Right renal pelvis (tissue), 4 donors: ENCODE measurements at places on chromosomes 12 and 14. TPM values are rescaled to one million over a fixed set of nuclear protein-coding genes. Genes with fewer than 3 reads are reported as not detected.

GRCh38 chr14:86639146-86639545 is 1109.2 kb downstream of the FLRT2 start:
- no peak for DNase-seq

DNA sequence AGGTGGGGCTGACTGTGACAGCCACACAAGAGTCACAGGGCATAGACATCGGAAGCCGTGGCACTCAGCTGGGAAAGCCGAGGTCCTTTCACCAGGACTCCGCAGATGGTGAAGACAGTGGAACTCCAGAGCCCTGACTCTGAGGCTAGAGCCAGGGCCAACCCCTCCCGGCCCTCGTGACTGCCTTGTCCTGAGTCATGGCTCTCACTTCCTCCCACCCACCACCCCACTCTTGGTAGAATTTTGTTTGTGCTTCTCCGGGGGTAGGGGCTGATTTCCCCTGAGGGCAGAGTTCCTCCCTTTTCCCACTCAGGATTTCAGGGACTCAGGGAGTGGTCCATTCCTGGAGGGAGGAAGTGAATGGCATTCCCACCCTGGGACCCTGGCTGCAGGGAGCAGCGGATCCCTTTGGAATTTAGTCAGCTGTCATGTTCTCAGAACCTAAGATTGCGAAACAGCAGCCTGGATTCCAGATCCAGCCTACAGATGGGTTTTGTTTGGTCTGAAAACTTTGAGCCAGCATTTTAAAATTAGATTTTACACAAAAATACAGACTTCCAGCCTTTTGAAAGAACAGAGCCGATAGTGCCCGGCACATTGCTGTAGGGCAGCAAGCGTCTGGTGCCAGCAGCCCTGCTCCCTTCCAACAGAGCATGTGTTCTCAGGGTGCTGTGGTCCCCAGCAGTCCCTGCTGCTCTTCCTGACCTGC is 50.7 kb downstream of the TPCN1 start:
- no peak for DNase-seq

GRCh38 chr14:29955087-29955486 is 27.4 kb upstream of the PRKD1 start:
- DNase-seq = no peak

- no peak for DNase-seq
Measured at GRCh38 chr14:98203421-98203820, 1068.6 kb downstream of the BCL11B start.

- DNase-seq = no peak
Measured at GRCh38 chr14:54350203-54350602, 46.6 kb upstream of the CDKN3 start.

GRCh38 chr12:108709697-108710096 is 21.6 kb downstream of the CORO1C start:
- DNase-seq = no peak

- no peak for DNase-seq
Measured at GRCh38 chr14:105422695-105423487, 3.3 kb downstream of the MTA1 start.

DNA sequence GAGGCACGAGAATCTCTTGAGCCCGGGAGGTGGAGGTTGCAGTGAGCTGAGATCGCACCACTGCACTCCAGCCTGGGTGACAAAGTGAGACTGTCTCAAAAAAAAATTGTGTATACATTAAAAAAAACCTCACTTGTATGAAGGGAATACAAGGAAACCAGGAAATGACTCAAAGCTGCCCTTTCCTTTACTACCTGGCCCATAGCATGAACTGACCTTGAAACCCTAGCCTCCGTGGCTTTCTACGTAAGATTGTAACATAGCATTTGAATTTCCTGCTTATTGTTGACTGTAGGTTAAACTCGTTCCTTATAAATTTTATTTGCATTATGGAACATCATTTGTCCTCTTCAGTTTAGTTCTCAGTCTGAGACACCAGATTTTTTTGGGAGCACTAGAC is 9.1 kb upstream of the DDX47 start:
- no peak for DNase-seq

DNA sequence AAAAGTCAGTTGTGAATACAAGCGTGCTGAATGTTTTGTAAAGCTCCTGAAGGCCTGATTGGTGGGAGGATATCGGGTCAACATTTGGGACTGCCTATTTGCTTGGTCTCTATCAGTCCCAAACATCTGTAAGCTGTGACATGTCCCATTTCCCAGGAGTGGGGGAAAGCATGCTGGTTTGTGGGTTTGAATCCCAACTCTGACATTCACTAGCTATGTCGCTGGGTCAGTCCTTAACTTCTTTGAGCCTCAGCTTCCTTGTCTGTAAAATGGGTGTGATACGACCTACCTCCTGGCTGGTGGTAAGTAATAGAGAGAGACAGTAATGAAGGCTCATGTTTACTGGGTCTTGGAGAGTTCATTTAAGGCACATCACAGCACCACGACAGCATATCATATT is 136.7 kb downstream of the CHST11 start:
- DNase-seq = no peak

GRCh38 chr12:114447274-114447716 is 41.4 kb upstream of the TBX5 start:
- DNase-seq = no peak

GRCh38 chr12:132525833-132526455 is 36.0 kb downstream of the FBRSL1 start:
- no peak for DNase-seq

GRCh38 chr12:130945786-130946492 is 7.8 kb upstream of the ADGRD1 start:
- no peak for DNase-seq

- DNase-seq = no peak
Measured at GRCh38 chr12:51897181-51897580, 9.3 kb downstream of the ANKRD33 start.

DNA sequence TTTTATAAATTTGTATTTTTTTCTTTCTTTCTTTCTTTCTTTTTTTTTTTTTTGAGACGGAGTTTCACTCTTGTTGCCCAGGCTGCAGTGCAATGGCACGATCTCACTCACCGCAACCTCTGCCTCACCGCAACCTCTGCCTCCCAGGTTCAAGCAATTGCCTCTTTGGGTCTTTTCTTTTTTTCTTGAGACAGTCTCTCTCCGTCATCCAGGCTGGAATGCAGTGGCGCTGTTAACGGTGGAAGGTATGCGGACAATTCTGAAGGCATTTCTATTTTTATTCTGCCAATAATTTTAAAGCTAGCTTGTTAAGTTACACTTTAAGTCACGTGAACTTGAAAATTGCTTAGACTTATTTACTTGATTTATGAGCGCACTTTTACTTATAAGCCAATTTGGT is 8.8 kb upstream of the PHC1 start:
- no peak for DNase-seq

DNA sequence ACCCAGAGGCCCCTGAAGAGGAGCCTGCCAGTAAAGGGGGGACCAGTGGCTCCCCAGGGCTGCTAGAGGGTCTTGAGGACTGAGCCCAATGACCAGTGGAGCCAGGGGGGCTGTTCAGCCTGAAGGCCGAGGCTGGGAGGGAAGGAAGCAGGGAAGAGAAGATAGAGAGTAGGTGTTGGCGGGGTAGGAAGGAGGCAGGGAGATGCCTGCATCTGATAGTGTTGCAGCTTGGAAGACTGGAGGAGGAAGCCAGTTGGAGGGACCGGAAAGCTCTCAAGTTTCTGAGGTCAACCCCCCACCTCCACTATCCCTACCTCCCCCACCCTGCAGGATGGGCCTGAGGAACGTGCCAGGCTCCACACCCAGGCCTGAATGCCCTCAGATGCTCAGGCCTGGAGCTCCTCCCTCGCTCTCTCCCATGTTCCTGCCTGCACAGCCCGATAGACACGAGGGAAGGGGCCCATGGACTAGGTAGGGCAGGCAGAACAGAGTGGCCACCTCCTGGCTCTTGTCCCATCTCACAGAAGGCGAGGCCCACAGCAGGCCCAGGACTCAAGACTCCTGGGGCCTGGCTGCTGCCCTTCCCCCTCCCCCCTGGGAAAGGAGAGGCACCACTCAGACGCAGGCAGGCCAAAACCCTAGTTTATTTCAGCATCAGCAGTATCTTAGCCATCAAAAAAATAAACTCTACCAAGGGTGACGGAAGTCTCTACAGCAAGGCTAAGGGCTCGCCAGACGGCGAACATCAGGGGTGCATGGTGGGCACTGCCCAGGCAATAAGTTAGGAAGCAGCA is 3.4 kb downstream of the CKB start:
- DNase-seq = no peak

DNA sequence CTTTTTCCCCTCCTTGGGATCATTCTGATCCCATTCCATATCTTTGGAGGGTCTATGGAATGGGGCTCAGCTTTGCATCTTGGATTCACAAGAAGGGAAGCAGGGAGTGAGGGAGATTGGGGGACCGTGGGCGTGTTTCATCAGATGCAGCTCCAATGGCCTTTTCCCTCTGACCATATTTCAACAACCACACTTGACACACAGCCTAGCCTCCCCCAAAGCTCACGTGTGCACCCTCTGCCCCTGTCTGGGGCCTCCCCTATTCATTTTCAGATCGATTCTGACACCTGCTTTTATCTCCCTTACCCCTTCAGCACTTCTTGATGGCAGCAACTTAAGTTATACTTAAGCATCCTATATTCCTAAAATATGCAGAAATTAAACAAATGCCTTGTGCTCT is 126.6 kb downstream of the CHST11 start:
- no peak for DNase-seq

DNA sequence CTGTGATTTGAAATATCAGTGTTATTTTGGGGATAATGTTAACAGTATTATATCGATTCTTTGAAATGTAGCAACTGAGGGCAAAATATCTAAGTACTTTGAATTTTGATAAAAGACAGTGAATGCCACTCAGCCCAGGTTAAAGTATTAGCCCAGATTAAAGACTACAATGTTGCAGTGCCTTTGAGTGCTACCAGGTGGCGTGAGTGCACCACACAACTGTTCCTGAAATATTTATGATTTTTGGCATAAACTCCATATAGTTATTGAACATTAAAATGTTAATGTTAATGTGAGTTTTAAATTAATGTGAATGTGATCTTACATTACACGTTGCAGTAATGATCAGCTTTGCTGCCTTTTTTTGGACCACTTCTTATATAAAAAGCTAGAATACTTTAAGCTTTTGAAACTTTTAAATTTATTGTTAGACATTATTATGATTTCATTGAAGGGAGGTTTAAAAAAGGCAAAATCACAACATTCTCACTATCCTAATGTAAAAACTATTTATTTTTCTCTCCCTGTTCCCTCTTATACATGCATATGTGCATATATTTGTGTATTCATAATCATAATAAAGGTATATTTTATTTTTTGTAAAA is 22.5 kb downstream of the MRPS35 start:
- DNase-seq = no peak

- DNase-seq = no peak
Measured at GRCh38 chr14:51738754-51739153, 87.0 kb downstream of the FRMD6 start.

- no peak for DNase-seq
Measured at GRCh38 chr14:97724265-97724731, 927.1 kb downstream of the VRK1 start.

DNA sequence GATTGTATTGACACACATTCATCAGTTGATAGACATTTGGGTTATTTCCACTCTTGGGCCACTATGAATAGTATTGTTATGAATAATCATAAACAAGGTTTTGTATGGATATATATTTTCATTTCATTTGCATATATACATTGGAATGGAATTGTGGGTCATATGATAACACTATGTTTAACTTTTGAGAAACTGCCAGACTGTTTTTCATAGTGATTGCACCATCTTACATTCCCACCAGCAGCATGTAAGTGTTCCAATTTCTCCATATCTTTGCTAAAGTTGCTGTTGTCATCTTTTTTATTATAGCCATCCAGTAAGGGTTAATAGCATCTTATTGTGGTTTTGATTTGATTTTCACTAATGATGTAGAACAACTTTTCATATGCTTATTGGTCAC is 198.5 kb upstream of the PPFIA2 start:
- DNase-seq = no peak

- DNase-seq = peak; percentile 60
Measured at GRCh38 chr12:131132118-131132892, 178.6 kb downstream of the ADGRD1 start.

GRCh38 chr12:59999291-59999690 is 403.5 kb downstream of the SLC16A7 start:
- no peak for DNase-seq

DNA sequence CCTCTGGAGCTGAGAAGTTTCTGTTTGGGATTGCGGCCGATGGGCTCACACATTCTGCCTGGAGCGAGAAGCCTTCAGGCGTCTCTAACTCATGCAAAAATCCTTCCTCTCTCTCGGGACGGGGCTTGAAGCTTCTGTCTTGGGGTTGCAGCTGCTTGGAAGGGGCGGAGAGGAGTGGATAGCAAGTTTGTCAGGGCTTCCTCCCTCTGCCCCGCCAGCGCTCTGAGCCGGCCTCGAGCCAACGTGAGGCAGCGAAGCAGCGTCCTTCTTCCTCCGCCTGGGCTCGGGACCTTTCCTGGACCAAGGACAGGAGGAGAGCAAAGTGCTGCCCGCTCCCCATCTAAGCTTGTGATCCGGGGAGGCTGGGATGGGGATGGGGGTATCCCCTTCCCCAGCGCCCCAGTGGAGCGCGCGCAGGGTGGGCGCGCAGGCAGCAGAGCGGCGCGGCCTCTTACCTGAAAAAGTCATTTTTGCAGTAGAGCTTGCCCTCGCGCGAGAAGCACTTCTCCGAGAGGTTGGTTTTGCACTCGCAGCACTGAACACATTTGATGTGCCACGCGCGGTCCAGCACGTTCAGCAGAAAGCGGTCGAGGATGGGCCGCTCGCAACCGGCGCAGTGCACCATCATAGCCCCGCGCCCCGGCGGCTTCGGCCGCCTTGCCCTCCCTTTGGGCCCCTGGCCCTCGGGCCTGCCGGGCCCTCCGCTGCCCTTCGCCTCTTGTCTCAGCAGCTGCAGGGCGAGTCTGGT is 626 bp downstream of the LHX5 start:
- no peak for DNase-seq

DNA sequence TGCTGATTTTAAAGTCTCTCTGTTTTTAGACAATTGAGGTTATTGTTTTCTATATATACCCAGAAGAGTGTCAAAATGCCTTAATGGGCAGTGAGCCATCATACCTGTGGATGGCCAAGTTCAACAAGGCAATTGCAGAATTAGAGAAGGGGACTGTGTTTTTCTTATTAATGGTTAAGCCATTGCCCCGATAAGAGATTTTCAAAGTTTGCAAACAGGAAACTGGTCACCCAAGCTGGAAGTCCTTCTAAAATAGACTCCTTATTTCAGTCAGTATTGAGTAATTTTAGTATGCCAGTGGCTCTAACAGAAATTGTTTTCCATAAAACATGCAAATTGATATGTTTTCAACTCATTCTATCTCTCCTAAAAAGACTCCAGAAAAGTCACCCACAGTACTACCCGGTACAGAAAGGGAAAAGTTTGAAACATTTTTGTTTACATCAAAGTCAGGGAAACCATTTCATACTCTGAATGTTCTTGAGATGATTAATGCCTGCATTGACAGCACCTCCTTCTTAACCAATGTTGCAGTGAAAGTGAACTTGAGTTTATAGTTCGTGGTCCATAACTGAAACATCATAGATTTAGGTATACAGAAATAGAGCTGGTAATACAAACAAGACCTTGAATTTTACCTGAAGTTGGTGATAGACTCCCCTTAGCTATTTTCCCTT is 191.1 kb downstream of the TMX1 start:
- no peak for DNase-seq

Gene GPR137C
- polyA plus RNA-seq = 9.7 TPM

Gene CEBPE
- 0.13 TPM for polyA plus RNA-seq

Gene OTX2
- not detected for polyA plus RNA-seq

Gene KERA
- polyA plus RNA-seq = not detected

Gene BDKRB1
- polyA plus RNA-seq = 0.12 TPM

Gene LDHB
- 1,491 TPM for polyA plus RNA-seq

Gene DLK1
- 9.8 TPM for polyA plus RNA-seq

Gene COCH
- polyA plus RNA-seq = 4.7 TPM

Gene CEP128
- polyA plus RNA-seq = 5.5 TPM

Gene ADAMTS20
- polyA plus RNA-seq = 0.96 TPM

Gene REM2
- polyA plus RNA-seq = 1.2 TPM

Gene SUOX
- polyA plus RNA-seq = 47.5 TPM

Gene WSCD2
- polyA plus RNA-seq = 6.7 TPM

Gene BTBD6
- polyA plus RNA-seq = 35.6 TPM
